ENCODE measurements at places on chromosomes 4 and X.

DNA sequence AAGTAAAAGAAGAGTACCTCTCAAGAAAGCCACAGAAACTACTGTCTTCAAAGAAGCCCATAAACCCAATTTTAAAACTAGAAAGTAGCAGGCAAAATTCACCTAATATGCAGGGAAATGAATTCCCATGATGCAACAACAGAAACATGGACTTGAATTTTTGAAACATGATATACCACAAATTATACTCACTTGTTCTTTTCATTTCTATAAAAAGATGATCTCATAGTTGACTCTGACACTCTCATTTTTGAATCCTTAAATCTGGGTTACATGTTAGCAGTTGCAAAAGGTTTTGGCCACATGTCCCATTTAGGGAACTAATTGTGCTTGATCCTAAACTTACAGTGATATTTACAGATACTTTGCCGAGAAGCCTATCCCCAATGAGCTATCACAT is 1130.8 kb downstream of the FAT4 start:
- no peak for DNase-seq

DNA sequence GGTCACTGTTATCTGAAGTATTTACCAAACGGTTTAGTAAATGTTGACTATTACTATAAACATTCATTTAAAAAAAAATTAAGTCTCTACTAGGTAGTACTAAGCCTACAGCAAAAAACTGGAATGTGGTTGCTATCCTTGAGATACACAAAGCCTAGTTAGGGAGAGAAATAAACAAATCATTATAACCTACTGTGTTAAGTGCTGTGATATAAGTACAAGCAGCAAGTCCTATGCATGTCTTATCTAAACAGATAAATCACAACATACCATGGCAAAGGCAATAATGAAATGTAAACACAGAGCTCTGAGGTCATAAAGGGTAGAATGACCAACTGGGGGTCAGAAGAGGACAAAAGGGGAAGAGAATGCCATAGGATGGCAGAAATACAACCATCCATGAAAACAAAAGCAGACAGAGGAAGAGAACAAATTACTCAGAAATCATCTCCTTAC is 92.2 kb downstream of the RNF150 start:
- no peak for DNase-seq

DNA sequence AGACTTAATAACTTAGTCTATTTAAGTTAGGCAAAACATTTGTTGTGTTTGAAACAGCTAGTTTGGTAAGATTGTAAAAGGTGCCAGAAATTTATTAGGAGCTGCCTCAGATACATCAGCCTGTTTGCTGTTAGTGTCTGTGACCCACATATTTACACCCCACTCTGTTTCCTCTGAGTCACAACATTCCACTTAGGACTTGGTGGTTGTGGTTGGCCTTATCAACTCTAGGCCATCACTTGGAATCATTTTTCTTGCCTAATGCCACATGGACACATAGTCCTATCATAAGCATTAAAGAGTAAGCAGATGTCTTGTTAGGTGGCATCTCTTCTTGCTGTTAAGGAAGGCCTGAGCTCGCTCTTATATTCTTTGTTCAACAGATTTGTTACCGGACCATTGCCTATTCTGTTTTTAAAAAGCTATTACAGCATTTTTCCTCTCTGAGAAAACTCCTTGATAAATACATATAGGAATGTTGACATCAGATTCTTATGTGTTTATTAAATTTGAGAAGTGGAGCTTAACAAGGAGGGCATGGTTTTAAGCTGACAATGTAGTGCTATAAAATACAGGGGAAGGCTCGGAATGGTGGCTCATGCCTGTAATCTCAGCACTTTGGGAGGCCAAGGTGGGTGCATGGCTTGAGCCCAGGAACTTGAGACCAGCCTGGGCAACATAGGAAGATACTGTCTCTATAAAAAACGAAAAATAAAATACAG is 51.2 kb upstream of the PGRMC2 start:
- DNase-seq = no peak

DNA sequence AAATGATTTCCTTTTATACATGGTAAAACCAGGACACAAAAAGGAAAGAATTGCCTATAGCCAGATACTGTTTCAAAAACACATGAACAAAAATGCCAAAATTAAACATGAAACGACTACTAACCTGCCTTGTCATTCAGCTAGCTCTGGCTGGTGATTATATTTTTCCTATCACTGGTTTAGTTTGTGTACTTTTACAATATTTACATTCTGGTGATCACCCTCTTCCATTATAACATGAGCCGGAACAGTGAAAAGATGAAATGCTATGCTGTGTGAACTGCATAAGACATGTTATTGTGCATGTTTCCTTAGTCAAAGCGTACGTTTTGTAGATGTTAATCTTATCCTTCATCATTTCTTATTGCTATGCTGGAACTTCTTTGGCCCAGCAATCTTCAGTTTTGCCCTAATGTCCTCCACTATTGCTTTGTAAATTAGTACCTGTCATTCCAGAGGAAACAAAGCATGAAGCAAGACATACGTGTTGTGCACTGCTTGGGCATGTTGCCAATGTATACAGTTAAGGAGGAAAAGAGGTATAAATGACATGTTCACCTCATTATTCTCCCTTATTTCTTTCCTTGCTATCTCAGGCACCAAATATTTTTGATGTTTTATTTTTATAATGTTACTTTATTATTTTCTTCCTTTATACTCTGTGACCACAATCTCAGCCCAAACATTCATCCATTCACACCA is 386.3 kb downstream of the ARHGAP24 start:
- DNase-seq = no peak

GRCh38 chrX:8005678-8006347 is 78.6 kb upstream of the PNPLA4 start:
- no peak for DNase-seq

All from KBM-7 (cell line).